ENCODE measurements at places on chromosomes 7 and 10.

- DNase-seq, result no peak
Measured at GRCh38 chr7:45686441-45687184, 112.4 kb downstream of the ADCY1 start.

GRCh38 chr10:14554491-14555205, 220.0 kb downstream of the FAM107B start:
- DNase-seq, result no peak

GRCh38 chr7:85602196-85602595, 415.3 kb upstream of the SEMA3D start:
- DNase-seq, result no peak

- DNase-seq, result no peak
Measured at GRCh38 chr7:133044722-133045473, 37.0 kb downstream of the CHCHD3 start.

DNA sequence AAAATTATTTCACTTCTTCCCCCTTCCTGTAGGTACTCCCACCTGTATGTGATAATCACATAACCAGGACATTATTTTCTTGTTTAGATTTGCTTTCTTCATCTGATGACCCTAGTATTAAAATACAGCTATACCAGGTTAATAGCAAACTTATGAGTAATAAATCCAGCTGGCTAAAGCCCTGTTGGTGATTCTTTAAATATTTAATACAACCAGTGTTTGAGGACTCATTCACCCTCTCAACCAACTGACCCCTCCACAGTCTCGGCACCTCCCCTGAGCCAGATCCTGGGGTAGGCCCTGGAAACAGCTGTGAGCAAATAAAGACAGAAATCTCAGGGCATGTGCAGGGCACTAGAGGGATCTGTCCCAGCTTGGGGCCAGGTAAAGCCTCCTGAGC, 58.5 kb downstream of the BLNK start:
- no peak for DNase-seq

- no peak for DNase-seq
Measured at GRCh38 chr7:68015122-68015977, 1018.7 kb downstream of the TYW1 start.

DNA sequence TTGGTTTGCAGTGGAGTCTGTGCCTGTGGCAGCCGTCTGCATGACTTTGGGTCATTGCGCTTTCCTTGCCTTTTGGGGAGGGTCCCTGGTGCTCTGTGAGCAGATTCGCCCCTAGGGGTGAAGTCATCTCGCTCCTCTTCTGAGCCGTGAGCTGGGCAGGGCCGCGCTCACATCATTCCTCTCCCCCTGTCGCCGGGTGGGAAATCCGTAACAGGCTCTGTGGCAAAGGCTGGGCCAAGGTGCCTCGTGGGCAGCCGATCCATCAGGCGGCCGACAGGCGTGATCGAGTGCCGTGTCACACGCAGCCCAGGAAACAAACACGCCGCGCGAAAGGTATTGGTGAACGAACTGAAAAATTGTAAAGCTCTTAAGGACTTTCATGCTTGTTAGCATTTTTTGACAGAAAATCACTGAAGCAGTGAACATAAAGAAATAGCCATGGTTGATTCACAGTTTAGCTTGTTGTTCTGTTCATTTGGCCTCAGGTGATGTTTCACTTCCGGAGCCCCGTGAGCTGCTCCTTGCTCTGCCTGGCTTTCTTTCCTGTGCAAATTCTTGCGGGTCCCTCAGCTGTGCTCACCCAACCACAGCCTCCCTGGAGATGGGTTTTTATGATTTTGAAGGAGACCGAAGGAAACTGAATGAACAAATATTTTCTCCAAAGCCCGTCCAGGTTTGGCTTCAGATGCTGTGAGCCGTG, 122.1 kb downstream of the NKX6-2 start:
- no peak for DNase-seq

- peak; percentile 96 for DNase-seq
Measured at GRCh38 chr7:128841921-128842673, 11.9 kb downstream of the FLNC start.

DNA sequence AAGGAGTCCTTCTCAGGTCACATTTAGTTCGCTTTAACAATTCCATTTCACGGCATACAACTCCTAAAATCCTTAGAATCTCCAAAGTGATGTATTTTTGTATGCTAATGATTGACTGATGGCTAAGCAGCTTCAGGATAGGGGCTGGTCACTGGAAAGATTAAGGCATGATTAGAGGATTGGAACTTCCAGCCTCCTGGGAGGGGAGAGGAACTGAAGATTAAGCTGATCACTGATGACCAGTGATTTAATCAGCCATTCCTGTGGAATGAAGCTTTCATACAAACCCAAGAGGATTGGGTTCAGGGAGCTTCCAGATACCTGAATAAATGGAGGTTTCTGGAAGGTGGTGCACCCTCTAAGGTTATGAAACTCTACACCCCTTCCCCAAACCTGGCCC, 123.9 kb upstream of the CDK13 start:
- no peak for DNase-seq

DNA sequence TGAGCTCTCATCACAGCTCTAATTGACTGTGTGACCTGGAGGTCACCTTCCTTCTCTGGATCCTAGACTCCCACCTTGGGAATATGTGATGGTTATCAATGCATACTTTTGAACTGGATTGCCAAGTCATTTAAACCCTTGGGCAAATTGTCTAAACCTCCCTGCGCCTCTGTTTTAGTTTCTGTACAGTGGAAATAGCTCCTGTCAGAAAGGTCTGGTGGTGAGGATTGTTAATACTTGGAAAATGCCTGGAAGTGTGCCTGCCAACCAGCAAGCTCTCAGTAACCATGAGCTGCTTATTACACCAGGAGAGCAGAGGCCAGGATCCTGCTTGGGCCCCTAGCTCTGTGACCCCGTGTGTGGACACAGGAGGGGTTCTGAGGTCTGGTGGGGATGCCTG, 108.7 kb upstream of the PPIF start:
- DNase-seq, result no peak

DNA sequence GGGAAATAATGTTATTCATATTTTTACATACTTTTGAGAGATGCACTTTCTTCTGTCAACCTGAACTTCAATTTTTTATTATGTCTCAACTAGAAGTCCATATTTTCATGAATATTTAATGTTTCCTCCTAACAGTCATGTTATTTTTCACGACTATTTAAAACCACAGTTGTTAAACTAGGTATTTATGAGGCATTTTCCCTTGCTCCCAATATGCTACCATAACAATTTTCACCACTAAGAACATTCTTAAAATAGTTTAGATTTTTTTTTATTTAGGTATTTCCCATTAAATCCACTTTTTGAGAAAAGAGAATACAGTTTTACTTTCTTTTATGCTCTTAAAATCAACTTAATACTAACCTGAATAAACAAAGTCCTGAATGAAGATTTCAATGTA, 89.4 kb downstream of the JAZF1 start:
- DNase-seq, result no peak

- no peak for DNase-seq
Measured at GRCh38 chr7:17590221-17590620, 291.8 kb downstream of the AHR start.

- no peak for DNase-seq
Measured at GRCh38 chr10:43350686-43351085, 20.8 kb upstream of the FXYD4 start.
